Activated CD4-positive, alpha-beta memory T cell treated with anti-CD3 and anti-CD28 coated beads, Interleukin-2, amount 10 ng/mL, durations not matched to agents 7 days and 5 days (primary cell): ENCODE measurements at places on chromosomes 12 and 14.

GRCh38 chr12:101962486-101962885, 85.1 kb downstream of the DRAM1 start:
- H3K4me1 ChIP-seq: peaks cover 4% of the 10 kb centered on the region
- no peaks in the 10 kb centered on the region for H3K27me3 ChIP-seq
- no peak overlapping the region for H3K4me3 ChIP-seq
- no peak for DNase-seq
- no peaks in the 10 kb centered on the region for H3K36me3 ChIP-seq

DNA sequence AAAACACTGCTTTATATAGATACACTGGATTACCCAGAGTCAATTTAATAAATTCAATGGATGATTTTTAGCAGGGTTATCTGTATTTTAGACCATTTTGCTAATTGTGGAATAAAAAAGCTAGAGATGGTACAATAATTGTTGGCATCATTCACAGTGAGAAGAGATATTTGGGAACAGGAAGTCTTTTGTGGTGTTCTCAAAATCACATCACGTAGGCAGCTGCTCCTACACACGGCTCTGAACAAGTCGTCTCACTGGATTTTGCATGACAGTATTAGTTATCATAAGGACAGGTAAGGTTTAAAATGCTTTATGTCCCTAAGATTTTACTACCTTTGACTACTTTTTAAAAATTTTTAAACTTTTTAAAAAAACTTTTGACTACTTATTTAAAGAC, 52.0 kb downstream of the PAPLN start:
- DNase-seq: no peak
- no peak overlapping the region for H3K27ac ChIP-seq
- peaks cover 37% of the 10 kb centered on the region for H3K4me1 ChIP-seq
- H3K4me3 ChIP-seq: no peak overlapping the region
- no peaks in the 10 kb centered on the region for H3K27me3 ChIP-seq

DNA sequence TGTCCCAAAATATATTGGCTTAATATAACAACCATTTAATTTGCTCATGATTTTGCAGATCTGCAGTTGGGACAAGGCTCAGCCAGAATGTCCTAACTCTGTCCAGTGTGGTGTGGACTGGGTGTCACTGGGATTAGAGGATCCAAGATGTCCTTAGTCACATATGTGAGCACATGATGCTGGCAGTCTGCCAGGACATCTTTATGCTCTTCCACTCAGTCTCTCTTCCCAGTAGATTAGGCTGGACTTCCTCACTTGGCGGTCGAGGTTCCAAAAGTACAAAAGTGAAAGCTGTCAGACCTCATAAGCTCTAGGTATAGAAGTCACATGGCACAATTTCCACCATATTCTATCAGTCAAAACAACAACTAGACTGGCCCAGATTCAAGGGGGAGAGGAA, 167.9 kb upstream of the NTF3 start:
- no peaks in the 10 kb centered on the region for H3K36me3 ChIP-seq
- no peak overlapping the region for H3K27ac ChIP-seq
- H3K4me3 ChIP-seq: no peak overlapping the region
- no peaks in the 10 kb centered on the region for H3K4me1 ChIP-seq

- no peak overlapping the region for H3K27ac ChIP-seq
- H3K36me3 ChIP-seq: no peaks in the 10 kb centered on the region
- H3K4me3 ChIP-seq: no peak overlapping the region
- H3K4me1 ChIP-seq: no peaks in the 10 kb centered on the region
- H3K27me3 ChIP-seq: no peaks in the 10 kb centered on the region
Observed at GRCh38 chr12:63911341-63911740, 66.8 kb downstream of the SRGAP1 start.

DNA sequence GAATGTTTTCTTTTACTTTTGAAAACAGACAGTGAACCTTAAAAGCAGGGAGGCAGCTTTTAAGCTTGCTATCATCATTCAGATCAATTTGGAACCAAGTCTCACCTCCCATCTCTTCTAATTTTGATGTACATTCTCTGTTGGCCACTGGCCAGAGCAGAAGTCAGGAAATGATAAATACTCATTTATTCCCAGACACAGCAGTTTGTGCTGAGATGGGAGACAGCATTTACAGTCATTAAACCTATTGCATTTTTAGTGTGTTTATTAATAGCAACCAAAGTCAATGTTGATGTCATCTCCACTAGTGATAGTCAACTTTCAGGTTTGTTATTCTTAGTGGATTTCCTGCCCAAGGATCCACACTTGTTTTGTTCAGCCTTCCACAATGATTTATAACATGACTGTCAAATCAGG, 320.0 kb upstream of the ATP2B1 start:
- peaks cover 11% of the 10 kb centered on the region for H3K4me1 ChIP-seq
- no peaks in the 10 kb centered on the region for H3K27me3 ChIP-seq
- DNase-seq: no peak
- H3K36me3 ChIP-seq: no peaks in the 10 kb centered on the region
- no peak overlapping the region for H3K4me3 ChIP-seq

DNA sequence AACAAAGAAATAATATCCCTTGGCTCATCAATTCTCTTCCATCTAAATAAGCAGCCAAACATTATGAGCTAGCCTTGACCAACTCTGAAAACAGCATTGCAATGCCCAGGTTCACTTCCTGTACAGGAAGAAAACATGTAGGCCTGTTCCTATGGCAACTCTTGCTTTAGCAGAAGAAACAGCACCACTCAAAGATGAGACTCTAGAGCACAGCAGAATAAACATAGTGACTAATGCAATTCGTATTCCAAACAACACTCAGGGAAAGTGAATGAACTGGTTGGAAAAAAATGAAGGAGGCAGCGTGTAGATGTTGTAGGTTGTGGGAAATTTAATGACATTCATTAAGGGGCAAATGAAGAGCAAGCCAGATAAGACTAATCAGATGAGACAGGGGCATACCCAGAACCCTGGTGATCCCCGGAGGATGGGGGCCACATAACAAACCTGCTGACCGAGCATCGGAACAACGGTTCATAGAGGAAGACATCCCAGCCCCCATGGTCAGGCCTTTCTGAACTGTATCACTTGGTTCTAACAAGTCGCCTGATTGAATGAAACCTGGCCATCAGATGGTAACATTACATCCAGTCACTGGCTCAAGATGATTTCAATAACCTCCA, 9.0 kb downstream of the ARHGDIB start:
- H3K4me3 ChIP-seq: peak overlapping the region; percentile 82
- H3K36me3 ChIP-seq: peaks cover 90% of the 10 kb centered on the region
- no peaks in the 10 kb centered on the region for H3K27me3 ChIP-seq
- H3K4me1 ChIP-seq: peaks cover 93% of the 10 kb centered on the region
- DNase-seq: peak; percentile 51

GRCh38 chr12:27212861-27213260, 31.2 kb upstream of the STK38L start:
- H3K4me1 ChIP-seq: peaks cover 14% of the 10 kb centered on the region
- no peak overlapping the region for H3K4me3 ChIP-seq
- H3K27ac ChIP-seq: no peak overlapping the region

DNA sequence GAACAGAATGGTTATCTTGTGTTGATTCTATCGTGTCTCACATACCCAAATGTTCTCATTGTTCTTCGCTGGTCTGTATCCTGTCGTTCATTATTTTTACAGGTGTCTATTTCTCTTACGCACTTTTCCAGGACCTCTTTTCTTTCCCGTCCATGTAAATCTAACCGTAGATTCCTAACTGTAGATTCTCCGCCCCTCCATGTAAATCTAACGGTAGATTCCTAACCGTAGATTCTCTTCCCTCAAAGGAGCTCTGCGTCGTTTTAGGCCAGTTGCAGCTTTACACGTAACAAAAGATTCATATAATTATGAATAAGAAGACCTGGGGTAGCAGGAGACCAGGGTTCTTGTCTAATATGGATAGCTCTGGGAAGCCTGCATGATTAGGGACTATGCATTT, 9.7 kb upstream of the ZNF605 start:
- no peaks in the 10 kb centered on the region for H3K4me1 ChIP-seq
- no peak overlapping the region for H3K4me3 ChIP-seq
- no peak overlapping the region for H3K27ac ChIP-seq
- H3K36me3 ChIP-seq: peaks cover 26% of the 10 kb centered on the region

GRCh38 chr12:47054659-47055058, 24.8 kb upstream of the PCED1B start:
- no peak overlapping the region for H3K4me3 ChIP-seq
- no peak for DNase-seq
- H3K4me1 ChIP-seq: no peaks in the 10 kb centered on the region
- peaks cover 4% of the 10 kb centered on the region for H3K27me3 ChIP-seq
- no peak overlapping the region for H3K27ac ChIP-seq

GRCh38 chr12:16136219-16136988, 141.1 kb downstream of the SLC15A5 start:
- H3K4me3 ChIP-seq: no peak overlapping the region
- H3K27ac ChIP-seq: no peak overlapping the region
- no peaks in the 10 kb centered on the region for H3K4me1 ChIP-seq
- DNase-seq: no peak
- no peaks in the 10 kb centered on the region for H3K36me3 ChIP-seq

DNA sequence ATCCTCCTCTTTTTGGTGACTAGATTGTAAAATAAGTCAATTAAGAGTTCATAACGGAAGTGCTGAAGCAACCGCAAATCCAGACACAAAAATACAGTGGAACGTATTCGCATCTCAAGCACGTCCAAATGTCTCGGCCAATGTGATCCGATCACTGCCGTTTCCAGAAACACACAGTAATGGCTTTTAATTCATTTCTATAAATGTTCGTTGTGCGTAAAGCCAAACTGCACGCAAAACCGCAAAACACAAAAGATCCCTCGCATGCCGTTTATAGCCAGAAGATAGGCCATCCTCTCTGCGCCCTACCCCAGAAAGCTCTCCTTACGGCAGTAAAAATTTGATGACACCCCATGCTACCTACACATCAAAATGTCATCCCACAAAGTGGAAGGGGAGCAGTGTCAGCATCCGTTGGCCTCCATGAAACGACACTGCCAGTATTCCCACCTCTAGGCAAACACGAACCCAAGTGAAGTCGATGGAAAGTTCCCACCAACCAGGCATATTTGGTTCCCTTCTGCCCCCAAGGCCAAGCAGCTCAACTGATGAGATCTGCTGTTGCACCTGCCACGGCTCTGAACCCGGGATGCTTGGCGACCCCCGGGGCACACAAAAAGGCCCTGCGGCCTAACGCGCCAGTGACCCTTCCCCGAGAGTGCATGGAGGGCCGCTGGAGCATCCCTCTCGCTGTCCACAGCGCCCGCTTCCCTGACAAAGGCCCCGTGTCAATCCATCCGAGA, 1.4 kb downstream of the HECTD4 start:
- H3K36me3 ChIP-seq: peaks cover 3% of the 10 kb centered on the region
- no peaks in the 10 kb centered on the region for H3K27me3 ChIP-seq
- DNase-seq: no peak
- H3K27ac ChIP-seq: peak overlapping the region; percentile 87
- H3K4me1 ChIP-seq: peaks cover 21% of the 10 kb centered on the region

DNA sequence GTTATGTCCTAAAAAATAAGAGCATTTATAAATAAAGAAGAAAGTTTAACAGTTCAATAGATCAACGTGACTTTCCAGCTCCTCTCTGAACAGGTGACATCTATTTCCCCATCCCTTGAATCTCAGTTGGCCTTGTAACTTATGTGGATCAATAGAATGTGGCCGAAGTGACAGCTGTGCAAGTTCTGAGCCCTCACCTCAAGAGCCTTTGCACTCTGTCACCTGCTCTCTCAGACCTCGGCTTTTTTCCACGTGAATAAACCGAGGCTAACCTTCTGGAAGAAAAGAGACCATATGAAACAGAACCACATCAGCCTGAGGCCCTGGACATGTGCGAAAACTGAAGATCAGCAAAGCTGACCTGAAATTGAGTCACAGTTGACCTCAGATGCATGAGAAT, 253.0 kb downstream of the DAD1 start:
- no peaks in the 10 kb centered on the region for H3K36me3 ChIP-seq
- no peak overlapping the region for H3K4me3 ChIP-seq
- H3K4me1 ChIP-seq: peaks cover 1% of the 10 kb centered on the region
- no peak overlapping the region for H3K27ac ChIP-seq
- no peaks in the 10 kb centered on the region for H3K27me3 ChIP-seq

DNA sequence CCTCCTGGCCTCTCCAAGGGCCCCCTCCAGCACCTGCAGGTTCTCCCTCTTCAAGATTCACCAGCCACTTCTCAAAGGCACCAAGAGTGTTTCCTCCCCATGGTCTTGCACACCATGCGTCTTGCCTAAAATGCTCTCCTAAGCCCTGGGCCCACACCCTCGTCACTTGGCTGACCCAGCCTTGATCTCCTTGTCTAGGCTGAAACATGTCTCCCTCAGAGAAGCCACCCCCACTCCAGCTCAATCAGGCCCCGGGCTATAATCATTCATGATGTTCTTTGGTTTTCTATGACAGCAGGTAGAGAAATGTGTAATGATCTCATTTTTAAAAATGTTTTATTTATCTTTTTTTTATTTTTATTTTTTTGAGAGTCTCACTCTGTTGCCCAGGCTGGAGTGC, 88.1 kb downstream of the EFCAB11 start:
- no peak overlapping the region for H3K4me3 ChIP-seq
- no peak for DNase-seq
- no peaks in the 10 kb centered on the region for H3K27me3 ChIP-seq
- no peak overlapping the region for H3K27ac ChIP-seq
- H3K4me1 ChIP-seq: no peaks in the 10 kb centered on the region

- H3K36me3 ChIP-seq: no peaks in the 10 kb centered on the region
- no peak for DNase-seq
- no peak overlapping the region for H3K4me3 ChIP-seq
- H3K4me1 ChIP-seq: no peaks in the 10 kb centered on the region
- no peak overlapping the region for H3K27ac ChIP-seq
Observed at GRCh38 chr12:98208816-98209215, 306.6 kb upstream of the TMPO start.

- H3K27ac ChIP-seq: no peak overlapping the region
- no peak for DNase-seq
- H3K4me3 ChIP-seq: no peak overlapping the region
Observed at GRCh38 chr14:105503296-105503640, 12.2 kb downstream of the TEDC1 start.

- no peaks in the 10 kb centered on the region for H3K36me3 ChIP-seq
- no peak overlapping the region for H3K4me3 ChIP-seq
- H3K27ac ChIP-seq: no peak overlapping the region
- no peaks in the 10 kb centered on the region for H3K4me1 ChIP-seq
- no peak for DNase-seq
- H3K27me3 ChIP-seq: no peaks in the 10 kb centered on the region
Observed at GRCh38 chr12:12983420-12984035, 16.5 kb downstream of the HEBP1 start.

- no peak overlapping the region for H3K27ac ChIP-seq
- H3K4me1 ChIP-seq: peaks cover 7% of the 10 kb centered on the region
- H3K27me3 ChIP-seq: peaks cover 5% of the 10 kb centered on the region
- H3K4me3 ChIP-seq: no peak overlapping the region
- DNase-seq: peak; percentile 49
- no peaks in the 10 kb centered on the region for H3K36me3 ChIP-seq
Observed at GRCh38 chr14:70013271-70013873, 134.2 kb downstream of the SMOC1 start.

GRCh38 chr14:60656686-60657455, 7.6 kb upstream of the SIX1 start:
- peak; percentile 47 for DNase-seq
- no peak overlapping the region for H3K27ac ChIP-seq
- H3K27me3 ChIP-seq: peaks cover 83% of the 10 kb centered on the region
- H3K4me1 ChIP-seq: peaks cover 56% of the 10 kb centered on the region
- H3K4me3 ChIP-seq: peak overlapping the region; percentile 80
